ENCODE measurements at places on chromosomes 6 and 20. TPM values are rescaled to one million over a fixed set of nuclear protein-coding genes. Genes with fewer than 3 reads are reported as not detected.

DNA sequence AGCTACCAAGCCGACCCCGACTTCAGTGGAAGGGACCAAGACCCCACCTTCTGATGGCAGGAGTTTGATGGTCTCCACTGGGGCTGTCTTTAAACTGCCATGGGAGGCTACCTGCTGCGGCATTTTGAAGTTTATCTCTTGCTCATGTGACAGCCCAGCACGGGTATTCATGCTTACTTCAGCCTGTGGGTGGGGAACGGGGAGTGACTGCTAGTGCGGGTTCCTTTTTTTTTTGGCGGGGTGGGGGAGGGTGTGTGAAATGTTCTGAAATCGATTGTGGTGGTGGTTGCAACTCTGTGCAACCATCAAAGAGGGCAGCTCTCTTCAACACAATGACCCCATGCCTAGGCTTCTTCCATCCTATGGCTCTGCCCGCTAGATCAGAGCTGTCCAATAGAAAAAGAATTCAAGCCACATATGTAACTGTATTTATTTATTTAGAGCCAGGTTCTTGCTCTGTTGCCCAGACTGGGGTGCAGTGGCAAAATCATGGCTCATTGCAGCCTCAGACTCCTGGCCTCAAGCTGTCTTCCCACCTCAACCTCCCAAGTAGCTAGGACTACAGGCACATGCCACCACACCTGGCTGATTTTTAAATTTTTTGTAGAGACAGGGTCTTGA lies 53.7 kb downstream of the PPP1R16B start:
- no peak for DNase-seq

- DNase-seq = no peak
These were observed 30.3 kb upstream of the VEGFA start for GRCh38 chr6:43739642-43740091.

DNA sequence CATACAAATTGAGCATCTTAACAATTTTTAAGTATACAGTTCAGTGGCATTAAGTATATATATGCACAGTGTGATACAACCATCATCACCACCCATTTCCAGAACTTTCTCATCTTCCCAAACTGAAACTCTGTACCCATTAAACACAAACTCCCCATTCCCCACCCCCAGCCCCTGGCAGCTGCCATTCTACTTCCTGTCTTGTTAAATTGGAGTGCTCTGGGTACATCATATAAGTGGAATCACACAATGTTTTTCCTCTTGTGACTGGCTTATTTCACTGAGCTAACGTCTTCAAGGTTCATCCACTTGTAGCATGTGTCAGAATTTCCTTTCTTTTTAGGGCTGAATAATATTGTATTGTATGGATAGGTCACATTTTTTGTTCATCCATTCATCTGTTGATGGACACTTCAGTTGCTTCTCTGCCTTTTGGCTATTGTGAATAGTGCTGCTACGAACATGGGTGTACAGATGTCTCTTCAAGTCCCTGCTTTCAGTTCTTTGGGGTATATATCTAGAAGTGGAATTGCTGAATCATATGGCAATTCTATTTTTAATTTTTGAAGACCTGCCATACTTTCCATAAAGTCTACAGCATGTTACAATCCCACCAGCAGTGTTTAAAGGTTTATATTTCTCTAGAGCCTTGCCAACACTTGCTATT lies 19.6 kb upstream of the RREB1 start:
- DNase-seq = no peak

DNA sequence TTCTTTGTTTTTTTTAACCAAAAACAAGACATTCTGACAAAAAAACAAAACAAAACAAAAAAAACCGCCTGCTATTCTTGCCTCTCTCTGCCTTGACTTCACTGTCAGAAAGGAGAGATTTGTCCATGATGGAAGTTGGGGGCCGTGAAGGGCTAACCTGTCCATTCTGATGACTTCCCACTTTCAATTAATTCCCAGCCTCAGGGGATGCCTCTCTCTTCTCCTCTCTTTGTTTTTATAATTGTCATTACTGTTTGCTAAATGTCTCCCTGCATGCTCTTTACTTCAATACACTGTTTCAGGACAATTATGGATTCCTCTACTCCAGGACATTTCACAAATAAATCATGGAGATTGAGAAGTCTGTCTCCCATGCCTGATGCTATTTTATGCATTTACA lies 130.5 kb upstream of the CNR1 start:
- no peak for DNase-seq

GRCh38 chr6:100568255-100568654 lies 103.5 kb upstream of the SIM1 start:
- DNase-seq = no peak

GRCh38 chr6:111580826-111581505 lies 24.7 kb downstream of the TRAF3IP2 start:
- DNase-seq = no peak

Gene LYRM2
- 24.4 TPM for total RNA-seq

Gene B4GALT5
- total RNA-seq = 27.1 TPM

Gene CTCFL
- total RNA-seq = not detected

DNA sequence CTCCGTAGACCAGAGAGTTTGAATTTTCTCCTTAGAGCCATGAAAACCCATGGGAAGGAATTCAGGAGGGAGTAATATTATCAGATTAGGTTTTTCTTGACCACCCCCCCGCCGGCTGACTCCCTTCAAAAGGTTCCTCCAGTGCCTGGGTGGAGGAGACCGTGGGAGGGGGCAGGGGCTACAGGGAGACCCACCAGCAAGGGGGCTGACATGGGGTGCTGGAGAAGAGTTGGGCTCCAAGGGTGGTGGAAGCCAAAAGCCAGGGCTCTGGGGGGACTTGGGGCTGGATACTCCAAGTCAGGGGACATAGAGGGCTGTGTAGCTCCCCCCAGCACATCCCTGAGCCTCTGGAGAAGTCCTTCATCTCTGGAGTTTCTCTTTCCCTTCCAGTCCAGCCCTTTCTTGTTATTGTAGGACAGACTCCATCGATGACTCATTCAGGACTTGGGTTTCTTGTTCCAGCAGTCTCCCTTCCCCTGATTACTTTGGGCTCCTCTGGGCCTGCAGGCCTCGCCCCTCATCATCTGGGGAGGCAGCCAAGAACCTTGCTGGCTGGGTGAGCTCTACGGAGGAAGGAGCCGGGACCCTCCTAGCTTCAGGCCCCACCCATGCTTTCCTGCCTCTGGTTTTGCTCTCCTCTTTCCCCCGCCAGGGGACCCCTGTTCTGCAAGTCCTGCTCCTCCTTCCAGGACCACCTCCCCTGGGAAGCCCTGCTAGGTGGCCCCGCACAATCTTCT lies 10.5 kb upstream of the KIAA1755 start:
- peak; percentile 92 for DNase-seq

All from HT1080 (cell line).